Right ventricle myocardium inferior (tissue), 1 donor: ENCODE measurements at places on chromosomes 4 and X. TPM values are rescaled to one million over a fixed set of nuclear protein-coding genes. Genes with fewer than 3 reads are reported as not detected.

GRCh38 chrX:71910986-71911730 is 513 bp downstream of the NHSL2 start:
- DNase-seq, result no peak

SYNPO2 gene
- total RNA-seq, result 206 TPM

SRPK3 gene
- 43.3 TPM for total RNA-seq

ARHGAP6 gene
- total RNA-seq, result 3.8 TPM

- DNase-seq, result no peak
Observed at GRCh38 chr4:11228530-11228929, 200.2 kb downstream of the HS3ST1 start.

DNA sequence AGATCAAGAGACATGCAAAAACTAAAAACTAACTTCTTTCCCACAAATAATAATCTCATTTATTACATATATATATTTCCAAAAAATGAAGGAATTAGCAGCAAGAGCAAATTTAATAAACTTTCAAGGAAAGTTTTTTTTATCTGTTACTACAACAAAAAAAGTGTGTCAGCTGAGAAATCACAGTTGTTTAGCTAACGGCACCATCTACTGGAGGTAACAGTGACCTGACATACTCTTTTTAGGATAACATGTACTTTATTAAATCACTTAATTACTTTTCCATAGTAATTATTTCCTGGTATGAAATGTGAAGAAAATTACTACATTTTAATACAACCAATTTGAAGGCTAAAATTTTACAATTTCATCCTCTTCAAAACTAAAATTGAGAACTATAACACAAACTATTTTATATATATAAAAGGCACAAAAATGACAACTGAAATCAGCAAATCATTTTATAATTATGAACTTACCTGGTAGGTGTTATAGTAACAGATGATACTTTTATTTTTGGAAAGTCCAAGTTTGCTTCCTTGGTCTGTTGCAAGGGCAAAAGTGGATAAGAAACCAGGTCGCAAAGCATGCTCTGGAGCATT is 9.1 kb downstream of the LAMTOR3 start:
- no peak for DNase-seq

DNA sequence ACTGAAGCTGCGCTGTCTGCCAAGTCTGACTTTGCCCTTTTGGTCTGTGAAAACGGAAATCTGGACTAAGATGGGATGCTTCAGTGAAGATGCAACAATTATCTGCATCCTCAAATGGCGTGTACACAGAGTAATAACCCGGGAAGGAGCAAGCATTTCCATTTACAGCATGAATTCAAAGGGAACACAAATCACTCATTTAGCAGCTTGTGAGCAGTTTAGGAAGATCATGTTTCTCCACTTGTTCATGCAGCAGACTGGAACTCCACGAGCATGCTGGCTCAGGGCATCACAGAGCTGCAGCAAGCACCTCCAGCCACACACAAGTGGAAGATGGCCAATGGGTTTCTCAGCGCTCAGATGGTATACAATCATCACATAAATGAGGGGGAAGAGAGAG is 175.5 kb downstream of the NLGN4X start:
- no peak for DNase-seq

GLRB gene
- 9.9 TPM for total RNA-seq

SMR3B gene
- total RNA-seq, result not detected

WFS1 gene
- 88.4 TPM for total RNA-seq

ARSJ gene
- total RNA-seq, result 0.54 TPM

TDO2 gene
- total RNA-seq, result not detected

- no peak for DNase-seq
Observed at GRCh38 chrX:112636288-112636687, 43.5 kb downstream of the LHFPL1 start.

GRCh38 chr4:83929550-83929949 is 393.6 kb downstream of the GPAT3 start:
- no peak for DNase-seq
